Upper lobe of right lung (tissue), 1 donor: ENCODE measurements at places on chromosomes 4 and X. TPM values are rescaled to one million over a fixed set of nuclear protein-coding genes. Genes with fewer than 3 reads are reported as not detected.

- DNase-seq, result no peak
- no peak overlapping the region for H3K4me3 ChIP-seq
- no peaks in the 10 kb centered on the region for H3K36me3 ChIP-seq
- H3K4me1 ChIP-seq, result no peaks in the 10 kb centered on the region
Measured at GRCh38 chr4:55242506-55242905, 103.5 kb upstream of the SRD5A3 start.

Gene CFP
- total RNA-seq, result 14.9 TPM

- no peak overlapping the region for H3K4me3 ChIP-seq
- H3K27ac ChIP-seq, result no peak overlapping the region
- H3K36me3 ChIP-seq, result no peaks in the 10 kb centered on the region
Measured at GRCh38 chr4:151417164-151417571, 8.2 kb downstream of the FHIP1A start.

Gene MAGEA4
- not detected for total RNA-seq

Gene CENPVL1
- not detected for total RNA-seq

- no peak for DNase-seq
- H3K27me3 ChIP-seq, result no peaks in the 10 kb centered on the region
- no peak overlapping the region for H3K27ac ChIP-seq
- H3K4me1 ChIP-seq, result peaks cover 7% of the 10 kb centered on the region
- peaks cover 5% of the 10 kb centered on the region for H3K36me3 ChIP-seq
Measured at GRCh38 chr4:186666252-186666651, 57.4 kb downstream of the FAT1 start.

DNA sequence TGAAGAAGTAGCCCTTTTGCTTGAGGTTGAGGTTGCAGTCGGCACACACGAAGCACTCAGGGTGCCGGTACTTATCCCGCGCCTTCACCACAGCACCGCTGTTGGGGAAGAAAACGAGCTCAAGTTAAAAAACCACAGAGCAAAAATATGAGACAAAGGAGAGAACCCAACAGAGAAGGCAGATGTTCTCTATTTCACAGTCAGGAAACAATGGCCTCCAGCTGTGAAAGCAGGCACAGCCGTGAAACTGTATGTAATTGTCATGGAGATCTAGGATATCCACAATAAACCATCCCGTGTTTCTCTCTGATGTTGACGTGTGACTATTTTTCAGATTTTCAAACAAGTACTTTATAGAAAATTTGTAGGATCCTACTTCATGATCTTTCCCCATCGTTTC lies 30.9 kb upstream of the CCDC110 start:
- no peaks in the 10 kb centered on the region for H3K27me3 ChIP-seq
- no peak overlapping the region for H3K4me3 ChIP-seq
- no peaks in the 10 kb centered on the region for H3K4me1 ChIP-seq
- no peaks in the 10 kb centered on the region for H3K36me3 ChIP-seq
- H3K27ac ChIP-seq, result no peak overlapping the region
- DNase-seq, result no peak

DNA sequence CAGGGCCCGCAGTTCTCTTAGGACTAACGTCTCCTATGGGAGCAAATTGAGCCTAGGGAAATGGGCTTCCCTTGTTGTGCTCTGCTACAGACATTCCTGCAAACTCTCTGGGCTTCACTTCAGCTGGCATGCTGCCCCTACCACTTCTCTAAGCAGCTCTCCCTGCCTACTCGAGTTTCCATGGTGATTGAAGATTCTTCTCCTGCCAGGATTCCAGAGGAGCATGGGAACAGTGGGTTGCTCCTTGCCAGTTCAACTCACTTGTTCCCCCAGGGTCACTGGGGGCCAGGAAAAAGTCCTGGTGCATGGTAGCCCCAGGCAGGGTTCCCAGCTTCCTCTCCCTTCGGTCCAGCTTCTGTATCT lies 21.1 kb upstream of the WDR17 start:
- no peak overlapping the region for H3K27ac ChIP-seq
- no peak overlapping the region for H3K4me3 ChIP-seq
- H3K4me1 ChIP-seq, result peaks cover 7% of the 10 kb centered on the region
- H3K27me3 ChIP-seq, result no peaks in the 10 kb centered on the region
- no peaks in the 10 kb centered on the region for H3K36me3 ChIP-seq
- no peak for DNase-seq

Gene DHRSX
- total RNA-seq, result 34.8 TPM

GRCh38 chrX:2313864-2314640 lies 186.7 kb downstream of the DHRSX start:
- H3K36me3 ChIP-seq, result no peaks in the 10 kb centered on the region
- H3K27me3 ChIP-seq, result no peaks in the 10 kb centered on the region
- no peak overlapping the region for H3K4me3 ChIP-seq
- no peak for DNase-seq
- no peak overlapping the region for H3K27ac ChIP-seq
- no peaks in the 10 kb centered on the region for H3K4me1 ChIP-seq

Gene GPC3
- 67.7 TPM for total RNA-seq

Gene BMX
- 3.6 TPM for total RNA-seq

DNA sequence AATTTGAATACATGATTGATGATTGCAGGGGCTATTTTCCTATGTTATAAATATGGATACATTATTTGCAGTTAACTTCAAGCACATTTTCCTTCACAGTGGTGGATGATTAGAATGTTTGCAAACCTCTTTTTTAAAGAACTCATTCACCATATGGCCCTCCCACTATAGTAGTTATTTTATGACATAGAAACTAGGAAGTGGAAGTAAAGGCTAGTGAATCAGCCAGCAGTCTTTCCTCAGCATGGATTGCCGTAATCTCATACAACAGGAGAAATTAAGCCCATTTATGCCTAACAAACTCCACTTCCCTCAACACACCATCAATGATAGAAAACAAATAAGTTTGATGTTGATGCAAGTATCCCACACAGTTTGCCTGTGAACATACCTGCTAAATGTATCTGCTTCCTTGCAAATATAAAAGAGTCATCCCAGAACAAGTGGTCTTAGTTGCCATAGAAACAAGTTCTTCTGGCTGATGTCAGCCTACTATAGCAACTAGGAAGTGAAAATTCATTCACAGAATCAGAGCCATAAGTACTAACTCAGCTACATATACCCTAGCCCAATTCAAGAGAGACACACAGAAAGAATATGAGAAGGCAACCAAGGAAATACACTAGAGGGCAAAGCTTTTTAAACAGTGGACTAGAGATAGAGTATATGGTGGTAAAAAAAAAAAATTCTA lies 100.9 kb upstream of the RADX start:
- no peak overlapping the region for H3K27ac ChIP-seq
- no peaks in the 10 kb centered on the region for H3K4me1 ChIP-seq
- H3K36me3 ChIP-seq, result no peaks in the 10 kb centered on the region
- DNase-seq, result no peak

DNA sequence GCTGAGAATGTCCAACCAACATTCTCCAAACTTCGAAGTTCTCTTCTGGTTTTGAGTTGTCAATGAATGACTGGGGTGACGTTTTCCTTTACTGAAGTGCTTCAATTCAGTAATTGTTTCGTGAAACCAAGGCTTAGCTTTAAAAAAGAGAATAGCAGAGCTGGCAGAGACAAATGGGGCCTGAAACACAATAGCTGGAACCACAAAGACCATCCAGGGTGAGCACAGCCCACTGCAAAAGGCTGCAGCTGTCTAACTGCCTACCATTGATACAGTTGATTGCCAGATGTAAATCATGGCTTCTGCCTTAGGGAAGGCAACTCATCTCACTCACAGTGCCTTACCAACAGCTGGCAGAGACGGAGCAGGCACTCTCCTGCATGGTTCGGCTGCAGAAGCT lies 78.7 kb upstream of the ZNF518B start:
- no peaks in the 10 kb centered on the region for H3K36me3 ChIP-seq
- no peaks in the 10 kb centered on the region for H3K27me3 ChIP-seq
- H3K4me1 ChIP-seq, result no peaks in the 10 kb centered on the region
- no peak for DNase-seq

Gene CTSO
- total RNA-seq, result 30.5 TPM

DNA sequence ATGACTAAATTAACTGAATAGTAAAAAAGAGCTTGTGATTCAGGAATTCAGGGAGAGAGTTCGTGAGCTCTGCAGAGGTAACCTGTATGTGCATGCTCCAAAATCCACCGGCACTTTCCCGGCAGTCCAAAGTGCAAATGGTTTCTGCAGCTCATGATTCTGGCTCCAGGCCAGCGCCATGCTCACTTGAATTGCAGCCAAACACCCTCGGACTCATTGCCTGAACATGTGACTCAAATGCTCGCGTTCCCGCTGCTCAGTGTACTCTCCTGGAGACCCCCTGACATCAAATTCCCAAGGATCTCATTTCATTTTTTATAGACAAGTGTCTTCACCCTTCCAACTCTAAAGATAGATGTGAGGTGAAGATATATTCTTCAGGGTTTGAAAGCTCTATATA lies 44.1 kb upstream of the SH3RF1 start:
- peaks cover 12% of the 10 kb centered on the region for H3K4me1 ChIP-seq
- no peak overlapping the region for H3K27ac ChIP-seq
- H3K4me3 ChIP-seq, result peak overlapping the region; percentile 2
- H3K36me3 ChIP-seq, result no peaks in the 10 kb centered on the region
- no peaks in the 10 kb centered on the region for H3K27me3 ChIP-seq
- DNase-seq, result peak; percentile 78

GRCh38 chrX:108216919-108217571 lies 125.5 kb downstream of the ATG4A start:
- no peaks in the 10 kb centered on the region for H3K27me3 ChIP-seq
- H3K4me3 ChIP-seq, result no peak overlapping the region
- H3K4me1 ChIP-seq, result no peaks in the 10 kb centered on the region
- H3K36me3 ChIP-seq, result no peaks in the 10 kb centered on the region
- DNase-seq, result no peak

DNA sequence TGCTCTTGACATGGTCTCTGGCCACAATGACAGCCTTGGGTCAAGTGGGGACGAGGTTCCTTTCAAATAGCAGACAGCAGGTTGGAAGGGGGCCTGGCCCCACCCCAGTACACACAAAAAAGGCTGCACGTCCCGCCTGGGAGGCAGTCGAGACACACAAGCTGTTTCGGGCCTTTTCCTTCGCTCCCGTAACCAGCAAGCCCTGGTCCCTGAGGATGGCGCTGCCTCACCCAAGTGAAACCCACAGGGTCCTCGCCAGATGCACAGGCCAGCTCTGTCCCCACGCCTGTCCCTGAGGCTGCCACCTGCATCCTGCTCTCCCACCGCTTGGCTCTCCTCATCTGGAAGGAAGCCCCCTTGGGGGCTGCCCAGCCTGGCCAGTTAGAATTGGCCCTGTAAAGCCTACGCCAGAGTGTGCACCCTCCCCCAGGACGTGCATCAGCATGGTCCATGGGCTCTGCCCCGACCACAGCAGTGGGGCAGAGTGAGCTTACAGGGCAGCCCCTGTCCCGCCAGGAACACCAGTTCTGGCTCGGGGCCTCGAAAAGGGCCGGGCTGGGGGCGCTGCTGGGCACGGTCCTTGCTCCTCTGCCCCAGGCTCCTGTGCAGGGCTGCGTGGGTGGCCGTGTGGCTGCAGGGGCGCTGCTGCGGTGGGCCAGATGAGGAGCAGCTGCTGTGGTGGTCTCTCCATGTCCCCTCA lies 2.0 kb downstream of the CPLX1 start:
- H3K36me3 ChIP-seq, result no peaks in the 10 kb centered on the region
- H3K4me3 ChIP-seq, result no peak overlapping the region
- H3K27ac ChIP-seq, result no peak overlapping the region
- DNase-seq, result peak; percentile 56
- peaks cover 71% of the 10 kb centered on the region for H3K27me3 ChIP-seq

DNA sequence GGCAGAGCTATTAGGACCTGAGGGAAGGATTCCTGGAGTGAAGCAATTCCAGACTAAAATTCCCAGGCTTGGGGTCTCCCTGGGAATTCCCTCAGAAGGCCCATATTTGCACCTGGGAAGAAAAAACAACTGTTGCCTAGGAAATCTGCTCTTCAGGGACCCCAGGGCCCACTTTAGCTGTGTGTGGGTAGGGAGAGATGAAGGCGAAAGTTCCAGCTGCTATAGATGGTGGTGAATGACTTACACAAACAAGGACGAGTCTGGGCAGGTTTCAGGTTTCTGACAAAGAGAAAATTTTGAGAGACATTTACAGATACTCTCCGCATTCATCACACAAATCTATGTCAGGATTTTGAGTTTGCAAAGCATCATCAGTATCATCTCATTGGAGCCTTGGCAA lies 126.1 kb downstream of the GPC3 start:
- no peaks in the 10 kb centered on the region for H3K4me1 ChIP-seq
- no peaks in the 10 kb centered on the region for H3K36me3 ChIP-seq
- no peaks in the 10 kb centered on the region for H3K27me3 ChIP-seq
- H3K27ac ChIP-seq, result no peak overlapping the region

DNA sequence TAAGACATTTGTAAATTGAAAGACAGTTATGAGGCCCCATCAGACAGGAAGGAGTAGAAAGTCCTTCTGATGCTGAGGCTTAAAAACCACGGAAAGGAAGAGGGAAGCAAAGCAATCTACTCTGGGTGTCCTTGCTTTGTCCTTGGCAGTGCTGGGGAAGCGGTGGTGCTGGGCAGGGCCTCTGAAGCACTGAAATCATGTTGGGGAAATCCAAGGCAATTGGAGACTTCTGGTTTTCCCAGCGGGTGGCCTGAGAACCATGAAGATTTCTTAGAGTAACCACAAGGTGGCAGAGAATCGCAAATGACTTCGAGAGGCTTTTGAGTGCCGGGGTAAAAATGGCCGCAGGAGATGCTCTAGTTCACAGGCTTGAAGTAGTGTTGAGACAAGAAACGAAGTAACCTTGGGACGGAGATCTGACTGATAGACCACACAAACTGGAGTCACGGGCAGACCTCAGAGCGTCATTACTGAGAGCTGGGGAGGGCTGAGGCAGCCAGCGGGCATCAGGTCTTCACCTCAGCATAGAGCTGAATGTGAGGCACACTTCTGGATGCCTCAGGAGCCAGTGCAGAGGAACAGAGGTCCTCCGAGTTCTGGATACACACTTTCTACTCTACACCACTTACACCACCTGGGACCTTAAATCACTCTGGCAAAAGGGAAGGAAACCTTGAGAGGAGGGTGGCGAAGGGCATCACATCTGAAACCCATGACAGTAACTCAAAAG lies 130.7 kb upstream of the GPRIN3 start:
- H3K36me3 ChIP-seq, result no peaks in the 10 kb centered on the region
- H3K27ac ChIP-seq, result no peak overlapping the region
- H3K4me3 ChIP-seq, result no peak overlapping the region

Gene RHOXF2B
- total RNA-seq, result not detected

GRCh38 chr4:40149960-40150385 lies 46.9 kb upstream of the RHOH start:
- no peak overlapping the region for H3K4me3 ChIP-seq
- H3K36me3 ChIP-seq, result peaks cover 6% of the 10 kb centered on the region
- H3K27ac ChIP-seq, result no peak overlapping the region
- no peak for DNase-seq
- H3K27me3 ChIP-seq, result no peaks in the 10 kb centered on the region

Gene SPIN2A
- total RNA-seq, result 0.69 TPM

Gene MFAP3L
- 9.6 TPM for total RNA-seq

DNA sequence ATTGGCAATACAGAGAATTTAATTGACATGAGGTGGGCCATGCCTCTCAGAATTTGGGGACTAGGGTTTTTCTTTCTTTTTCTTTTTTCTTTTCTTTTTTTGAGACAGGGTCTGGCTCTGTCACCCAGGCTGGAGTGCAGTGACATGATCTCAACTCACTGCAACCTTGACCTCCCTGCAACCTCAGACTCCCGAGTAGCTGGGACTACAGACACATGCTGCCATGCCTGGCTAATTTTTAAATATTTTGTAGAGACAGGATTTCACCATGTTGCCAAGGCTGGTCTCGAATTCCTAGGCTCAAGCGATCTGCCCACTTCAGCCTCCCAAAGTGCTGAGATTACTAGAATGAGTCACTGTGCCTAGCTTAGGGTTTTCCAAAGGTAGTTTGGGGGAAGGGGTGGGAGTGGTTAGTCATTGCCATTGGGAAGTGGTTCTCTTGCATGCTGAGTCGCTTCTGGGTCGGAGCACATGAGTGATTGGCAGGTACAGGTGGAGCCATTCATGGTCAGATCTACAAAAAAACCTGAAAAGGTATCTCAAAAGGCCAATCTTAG lies 54.5 kb downstream of the MID2 start:
- H3K4me3 ChIP-seq, result no peak overlapping the region
- no peaks in the 10 kb centered on the region for H3K36me3 ChIP-seq
- DNase-seq, result no peak
- no peaks in the 10 kb centered on the region for H3K27me3 ChIP-seq

Gene BEX1
- 1.0 TPM for total RNA-seq

Gene LPAR4
- not detected for total RNA-seq
